ENCODE measurements at places on chromosomes 5 and 9. TPM values are rescaled to one million over a fixed set of nuclear protein-coding genes. Genes with fewer than 3 reads are reported as not detected.

DNA sequence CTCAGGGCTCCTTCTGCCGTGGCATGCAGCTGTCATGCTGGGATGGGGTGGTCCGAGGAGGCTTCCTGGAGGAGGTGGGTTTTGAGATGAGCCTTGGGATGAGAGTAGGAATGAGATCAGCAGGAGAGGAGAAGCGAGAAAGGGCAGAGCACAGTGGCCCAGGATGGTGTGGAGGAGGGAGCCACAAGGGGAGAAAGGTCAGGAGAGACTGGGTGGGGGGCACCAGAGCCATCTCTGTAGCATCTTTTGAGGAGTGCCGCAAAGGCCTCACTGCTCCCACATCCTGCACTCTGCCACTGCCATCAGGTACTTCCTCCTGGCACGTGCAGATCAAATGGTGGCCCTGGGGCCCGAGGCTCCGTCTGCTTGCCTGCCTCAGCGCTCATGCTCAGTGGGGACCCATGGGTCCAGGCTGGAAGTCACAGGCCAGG is 150.2 kb downstream of the MACROH2A1 start:
- no peak for DNase-seq

- DNase-seq: peak; percentile 79
Measured at GRCh38 chr5:91189480-91190313, 193.4 kb downstream of the ARRDC3 start.

Gene SLC12A7
- total RNA-seq: 28.6 TPM

- peak; percentile 87 for DNase-seq
Measured at GRCh38 chr5:172943283-172943841, 15.9 kb upstream of the RPL26L1 start.

Gene DMRT3
- not detected for total RNA-seq

Measured in astrocyte (in vitro differentiated cells and primary cell).